Fibroblast of lung (primary cell): ENCODE measurements at places on chromosomes 2 and 18. TPM values are rescaled to one million over a fixed set of nuclear protein-coding genes. Genes with fewer than 3 reads are reported as not detected.

GRCh38 chr2:5691985-5692529 lies at the start of gene SOX11:
Gene SOX11 (plus strand): TSS chr2:5692384. CDS start chr2:5692722, 338 bp downstream.
- DNase-seq, result peak; percentile 96

DNA sequence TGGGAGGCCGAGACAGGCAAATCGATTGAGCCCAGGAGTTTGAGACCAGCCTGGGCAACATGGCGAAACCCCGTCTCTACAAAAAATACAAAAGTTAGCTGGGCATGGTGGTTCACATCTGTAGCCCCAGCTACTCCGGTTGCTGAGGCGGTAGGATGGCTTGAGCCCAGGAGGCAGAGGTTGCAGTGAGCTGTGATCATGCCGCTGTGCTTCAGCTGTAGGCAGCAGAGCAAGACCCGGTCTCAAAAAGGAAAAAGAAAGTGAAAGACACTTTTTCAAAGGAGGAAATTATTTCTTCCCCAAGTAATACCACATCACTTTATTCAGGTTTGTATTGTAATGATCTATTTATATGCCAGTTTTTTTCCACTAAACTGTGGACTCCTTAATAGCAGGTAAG lies 35.7 kb upstream of the TAF4B start:
- no peak for DNase-seq

GRCh38 chr2:150228936-150229335 lies 258.5 kb downstream of the RND3 start:
- DNase-seq, result no peak

DNA sequence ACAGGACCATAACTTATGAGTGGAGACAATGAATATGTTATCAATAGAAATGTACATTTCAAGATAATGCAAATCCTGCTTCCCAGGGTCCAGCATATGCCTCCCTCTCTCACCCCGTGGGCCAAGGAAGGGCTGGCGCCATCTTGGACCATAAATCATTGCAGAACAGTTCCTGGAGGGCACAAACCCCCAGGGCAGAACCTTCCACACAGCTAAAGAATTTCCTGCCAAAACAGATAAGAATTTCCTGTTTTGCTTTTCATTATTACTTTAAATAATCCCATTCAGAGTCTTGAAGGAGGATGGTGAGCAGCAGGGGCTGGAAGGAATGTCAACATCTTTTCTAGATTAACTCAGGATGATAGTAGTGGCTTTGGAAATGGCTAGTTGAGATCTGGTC lies 53.7 kb downstream of the EHD3 start:
- no peak for DNase-seq

DNA sequence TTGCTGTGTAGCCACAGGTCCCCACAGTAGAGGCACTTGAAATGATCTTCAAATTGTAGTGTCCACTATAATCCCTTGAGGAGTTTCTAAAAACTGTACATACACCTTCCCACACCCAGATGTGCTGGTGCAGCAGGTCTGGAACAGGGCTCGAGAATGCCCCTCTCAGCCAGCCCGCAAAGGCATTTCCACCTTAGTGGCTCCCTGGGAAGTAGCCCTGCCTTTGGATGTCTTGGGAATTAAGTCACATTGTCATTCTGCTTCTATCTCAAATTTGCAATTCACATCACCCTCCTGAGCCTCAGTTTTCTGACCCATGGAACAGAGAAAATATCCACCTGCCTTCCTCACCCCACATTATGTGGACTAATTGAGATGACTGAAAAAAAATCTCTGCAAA lies 44.3 kb upstream of the TCF7L1 start:
- no peak for DNase-seq

DNA sequence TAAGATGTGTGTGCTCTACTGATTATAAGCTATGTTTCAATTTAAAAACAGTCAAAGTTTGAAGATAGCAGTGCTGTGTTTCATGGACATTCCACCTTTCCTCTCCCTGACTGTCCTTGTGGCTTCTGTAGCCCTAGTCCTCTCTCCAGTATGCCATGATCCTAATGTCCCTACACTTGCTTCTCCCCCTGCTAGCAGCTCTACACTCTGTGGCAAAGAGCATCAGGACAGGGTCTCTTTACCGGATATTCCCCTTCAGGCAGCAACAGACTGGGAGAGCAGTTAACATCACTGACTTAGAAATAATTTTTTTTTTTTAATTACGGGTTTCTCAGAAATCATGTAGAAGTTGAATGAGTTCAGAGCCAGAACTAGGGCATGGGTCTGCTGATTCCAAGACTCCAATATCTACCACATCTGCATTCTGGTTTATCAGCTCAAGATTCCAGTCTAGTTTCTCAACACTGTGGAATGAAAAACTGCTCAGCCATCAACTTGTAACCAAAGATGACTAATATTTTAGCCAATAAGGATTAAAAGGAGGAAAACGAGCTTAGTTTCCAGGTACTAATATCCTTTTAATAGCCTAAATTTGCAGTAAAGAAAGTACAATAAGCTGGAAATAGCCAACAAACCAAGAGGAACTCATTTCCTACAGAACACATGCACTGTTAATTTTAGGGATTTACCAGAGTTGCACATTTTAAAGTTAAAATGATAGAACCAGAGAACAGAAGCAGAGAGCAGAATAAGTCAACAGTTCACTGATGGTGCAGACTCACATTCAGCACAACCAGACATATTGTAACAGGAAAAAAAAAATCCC lies 45.2 kb downstream of the TMEM131 start:
- peak; percentile 79 for DNase-seq

DNA sequence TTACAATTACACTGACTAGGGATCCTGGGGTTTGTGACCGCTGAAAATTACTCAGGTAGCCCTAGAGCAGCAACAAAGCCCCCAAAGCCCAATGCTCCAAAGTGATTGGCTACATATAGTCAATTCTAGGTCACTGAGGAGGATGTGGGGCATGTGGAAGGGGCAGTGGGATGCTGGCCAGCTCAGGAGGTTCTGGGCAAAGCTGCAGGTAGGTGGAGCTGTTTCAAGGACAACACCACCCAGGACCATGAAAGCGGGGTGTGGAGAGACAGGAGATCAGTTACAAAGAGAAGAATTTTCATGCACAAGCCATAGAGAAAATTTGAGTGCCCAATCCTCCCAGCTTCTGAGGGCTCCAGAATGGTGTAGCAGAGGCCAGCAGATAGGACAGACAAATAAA lies 75.0 kb upstream of the CCDC85A start:
- DNase-seq, result no peak

DNA sequence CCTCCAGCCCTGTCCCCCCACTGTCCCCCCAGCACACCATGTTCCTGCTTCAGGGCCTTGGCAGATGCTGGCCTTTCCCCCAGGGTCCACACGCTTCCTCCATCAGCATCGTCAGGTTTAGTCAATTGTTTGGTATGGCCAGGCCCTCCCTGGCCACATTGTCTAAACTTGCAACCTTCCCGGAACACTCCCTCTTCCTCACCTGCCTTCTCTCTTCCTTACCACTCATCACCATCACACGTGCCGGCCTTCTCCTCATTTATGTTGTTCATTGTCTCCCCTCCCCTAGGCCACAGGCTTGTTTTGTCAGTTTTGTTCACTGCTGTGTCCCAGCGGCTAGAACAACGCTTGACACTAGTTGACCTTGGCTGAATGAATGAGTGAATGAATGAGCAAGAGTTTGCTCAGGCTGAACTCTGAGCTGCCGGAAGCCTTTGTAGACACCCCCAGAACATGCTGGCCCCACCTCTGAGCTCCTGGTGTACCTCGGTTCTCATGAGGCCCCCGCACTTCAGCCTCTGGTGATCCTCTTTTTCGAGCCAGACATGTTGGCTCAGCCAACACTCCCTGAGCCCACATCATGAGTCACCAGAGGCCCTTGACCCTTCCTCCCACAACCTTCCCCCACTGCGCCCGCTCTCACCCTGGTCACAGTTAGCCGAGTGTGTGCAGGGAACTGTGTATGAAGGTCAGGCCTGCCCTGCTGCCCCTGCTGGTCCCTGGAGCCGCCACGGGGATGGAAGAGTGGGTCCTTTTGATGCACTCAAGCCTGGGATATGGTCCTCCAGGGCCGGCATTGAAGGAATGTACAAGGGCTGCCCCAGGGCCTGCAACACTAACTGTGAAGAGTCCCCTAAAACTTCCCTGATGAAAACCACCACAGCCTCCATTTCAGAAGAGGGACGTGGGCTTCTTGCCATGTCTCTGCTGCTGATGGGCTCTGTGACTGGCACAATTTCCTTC lies 57.5 kb downstream of the HS1BP3 start:
- peak; percentile 93 for DNase-seq

DNA sequence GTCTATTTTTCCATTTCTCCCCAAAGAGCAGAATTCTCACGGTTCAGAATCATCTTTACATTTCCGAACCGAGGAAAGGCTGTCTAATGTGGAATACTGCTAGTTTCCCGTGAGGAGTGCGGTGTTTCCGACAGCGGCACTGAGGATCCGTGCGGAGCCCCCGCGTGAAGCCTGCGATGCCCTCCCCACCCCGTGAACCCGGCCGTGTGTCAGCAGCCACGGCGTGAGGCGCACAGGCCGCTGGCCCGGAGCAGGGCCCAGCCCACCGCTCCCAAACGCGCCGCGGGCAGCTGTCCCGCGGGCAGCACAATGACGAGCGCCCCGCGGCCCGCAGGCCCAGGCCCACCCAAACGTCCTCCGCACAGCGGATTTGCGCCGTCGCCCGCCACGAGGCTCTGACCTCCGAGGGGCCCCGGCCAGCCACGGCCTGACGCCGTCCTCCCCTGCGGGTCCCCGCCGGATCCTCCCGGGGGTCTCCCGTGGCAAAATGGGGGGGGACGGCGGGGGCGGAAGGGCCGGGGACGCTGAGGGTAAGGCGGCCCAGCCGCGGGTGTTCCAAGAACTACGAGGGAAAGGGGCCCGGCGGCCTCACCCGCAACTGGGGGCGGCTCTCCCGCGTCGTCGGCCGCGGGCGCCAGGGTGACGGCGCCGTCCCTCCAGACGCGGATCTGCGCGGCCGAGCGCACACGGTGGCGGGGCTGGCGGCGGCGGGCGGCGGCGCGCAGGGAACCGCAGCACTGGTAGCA lies 796 bp downstream of the SPIRE1 start:
- DNase-seq, result peak; percentile 58

- no peak for DNase-seq
Measured at GRCh38 chr2:136395582-136395981, 277.6 kb upstream of the CXCR4 start.

GRCh38 chr2:100894105-100894795 lies 74.3 kb downstream of the NPAS2 start:
- no peak for DNase-seq

GRCh38 chr2:138534791-138535190 lies 33.2 kb downstream of the SPOPL start:
- no peak for DNase-seq

- no peak for DNase-seq
Measured at GRCh38 chr2:23435250-23436035, 50.5 kb downstream of the KLHL29 start.

DNA sequence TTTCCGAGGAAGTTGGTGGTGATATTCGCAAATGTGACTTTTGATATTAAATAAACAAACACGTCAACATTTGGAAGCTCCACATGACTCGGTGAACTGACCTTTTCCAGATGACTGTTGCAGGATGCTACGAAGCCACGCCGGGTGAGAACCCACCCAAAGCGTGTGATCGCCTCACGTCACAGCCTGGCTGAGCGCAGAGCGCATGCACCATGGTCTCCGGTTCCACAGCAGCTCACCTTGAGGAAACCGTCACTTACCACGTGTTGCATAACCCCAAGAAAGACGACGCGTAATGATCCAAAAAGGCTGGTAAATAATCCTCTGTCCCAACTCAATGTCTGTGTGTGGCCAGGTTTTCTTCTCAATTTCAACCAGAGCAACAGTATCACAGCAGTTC lies 64.5 kb upstream of the CTDP1 start:
- DNase-seq, result no peak

DNA sequence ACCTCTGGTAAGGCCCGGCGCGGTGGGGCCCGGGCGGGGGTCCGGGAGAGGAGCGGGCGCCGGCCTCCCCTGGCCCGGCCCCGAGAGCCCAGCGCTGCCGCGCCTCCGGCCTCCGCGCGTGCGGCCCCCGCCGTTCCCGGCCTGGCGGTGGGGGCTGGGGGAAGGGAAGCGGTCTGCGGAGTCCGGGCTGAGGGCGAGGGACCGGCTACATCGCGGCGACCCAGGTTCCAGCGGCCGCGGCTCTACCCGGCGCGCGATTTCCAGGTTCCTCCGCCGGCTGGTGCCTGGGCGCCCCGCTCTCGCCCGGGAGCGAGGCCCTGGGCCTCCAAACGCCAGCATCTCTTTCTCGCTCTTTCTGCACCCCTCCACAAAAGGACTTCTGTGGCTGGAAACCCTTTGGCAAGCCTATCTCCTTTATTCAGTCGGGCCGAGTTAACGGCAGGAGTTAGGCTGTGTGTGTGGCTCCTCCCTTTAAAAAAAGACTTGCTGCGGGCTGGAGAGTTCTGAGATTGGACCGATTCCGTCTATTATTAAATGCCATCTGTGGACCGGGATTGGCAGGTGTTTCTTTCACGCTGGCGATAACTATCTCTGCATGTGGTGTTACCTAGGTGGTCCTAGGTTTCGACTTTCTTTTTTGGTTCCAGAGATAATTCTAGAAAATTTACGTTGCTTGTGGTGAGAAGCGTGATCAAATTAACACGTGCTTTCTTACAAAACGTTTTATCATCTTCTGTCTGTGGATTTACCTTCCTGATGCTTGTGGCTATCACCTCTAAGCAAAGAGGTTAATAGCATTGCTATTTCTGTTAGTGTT lies 592 bp downstream of the ME2 start:
- DNase-seq, result peak; percentile 62

DNA sequence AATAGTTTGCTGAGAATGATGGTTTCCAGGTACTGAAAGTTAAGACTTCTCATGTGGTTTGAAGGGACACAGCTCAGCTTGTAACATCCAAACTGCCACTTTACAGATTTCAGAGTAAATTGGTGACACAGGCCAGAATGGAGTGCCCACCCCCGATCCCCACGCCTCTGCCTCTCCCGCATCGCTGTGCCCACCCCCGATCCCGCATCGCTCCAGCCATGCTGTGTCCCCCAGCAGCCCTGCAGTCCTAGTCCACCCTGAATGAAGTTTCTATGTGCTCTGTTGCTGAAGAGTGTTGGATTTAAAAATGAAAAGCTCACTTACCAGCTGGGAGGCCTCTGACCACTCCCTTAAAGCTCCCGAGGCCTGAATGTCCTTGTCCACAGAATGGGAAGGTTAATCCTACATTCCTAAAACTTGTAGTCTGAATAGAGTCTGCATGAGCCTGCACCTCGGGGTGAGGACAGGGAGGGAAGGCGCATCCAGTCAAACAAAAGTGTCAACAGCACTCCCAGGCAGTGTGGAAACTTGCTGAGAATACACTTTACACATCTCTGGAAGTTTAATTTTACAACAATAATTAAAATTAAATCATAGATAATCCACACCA lies 176.4 kb upstream of the ID2 start:
- no peak for DNase-seq

Gene MRPL44
- 31.3 and 34.0 TPM in 2 replicates for total RNA-seq

Gene INHBB
- total RNA-seq, result under 0.01 TPM in 1 of 2 replicates, not detected in the other

Gene AOX1
- 65.1 and 81.4 TPM in 2 replicates for total RNA-seq

Gene EVX2
- not detected in 2 replicates for total RNA-seq

Gene CNDP1
- not detected in 2 replicates for total RNA-seq

Gene GALNT3
- 0.26 and 0.66 TPM in 2 replicates for total RNA-seq

Gene APCDD1
- total RNA-seq, result 4.9 and 17.3 TPM in 2 replicates

Gene TMEM37
- total RNA-seq, result 0.99 and 2.6 TPM in 2 replicates
